ENCODE measurements at places on chromosomes 2 and 18.

DNA sequence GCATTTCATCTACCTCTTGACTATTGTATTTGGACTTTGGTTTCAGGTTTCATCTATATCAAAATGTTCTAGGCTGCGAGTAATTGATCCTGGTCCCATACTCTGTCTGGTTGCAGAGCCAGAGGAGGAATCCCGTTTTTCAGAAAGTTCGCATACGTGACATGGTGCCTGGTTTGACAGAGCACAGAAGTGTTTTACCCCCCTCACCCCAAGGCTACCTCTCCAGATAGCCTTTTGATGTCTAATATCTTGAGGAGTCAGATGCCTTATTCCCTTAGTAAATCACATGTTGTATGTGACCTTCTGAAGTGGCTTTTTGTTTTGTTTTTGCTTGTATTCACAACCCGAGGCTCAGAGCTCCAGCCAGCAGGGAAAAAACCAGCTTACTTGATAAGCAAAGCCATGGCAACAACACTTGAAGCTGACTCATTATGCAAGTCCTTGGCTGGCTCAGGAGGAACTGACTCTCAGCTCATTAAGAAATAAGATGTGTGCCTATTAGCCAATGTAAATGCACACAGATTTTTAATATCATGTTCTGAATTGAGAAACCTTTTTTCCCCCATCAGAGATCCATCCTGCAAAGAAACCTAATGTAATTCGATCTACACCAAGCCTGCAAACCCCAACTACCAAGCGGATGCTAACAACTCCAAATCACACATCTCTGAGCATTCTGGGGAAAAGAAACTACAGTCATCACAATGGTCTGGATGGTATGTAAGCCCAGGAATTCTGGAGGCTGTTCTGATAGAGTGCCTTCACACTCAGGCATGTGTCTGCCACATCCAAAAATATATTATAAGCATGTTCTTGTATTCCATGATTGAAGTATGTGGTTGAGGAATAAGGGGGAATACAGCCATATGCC lies 41.4 kb downstream of the OXER1 start:
- DNase-seq: no peak

GRCh38 chr2:226971084-226971483 lies 135.2 kb downstream of the RHBDD1 start:
- DNase-seq: no peak

DNA sequence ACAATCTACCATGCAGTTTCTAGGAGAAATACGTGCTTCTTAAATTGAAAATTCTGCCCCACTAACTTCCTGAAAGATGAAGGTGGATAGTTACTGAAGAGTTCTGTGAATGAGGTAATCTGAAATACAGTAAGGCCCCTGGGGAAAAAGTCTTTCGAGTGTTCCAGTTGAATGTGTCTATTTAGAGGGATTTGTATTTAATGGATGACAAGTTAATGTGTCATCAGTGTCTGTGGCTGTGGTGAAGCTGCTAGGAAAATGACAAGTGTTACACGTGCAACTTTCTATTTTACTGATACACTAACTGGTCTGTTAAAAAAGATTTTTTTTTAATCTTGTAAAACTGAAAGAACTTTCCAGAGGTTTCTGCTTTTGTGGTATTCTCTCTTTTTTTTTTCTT lies 384.6 kb downstream of the STK39 start:
- no peak for DNase-seq

GRCh38 chr2:107235491-107236254 lies 349.7 kb upstream of the ST6GAL2 start:
- DNase-seq: no peak

DNA sequence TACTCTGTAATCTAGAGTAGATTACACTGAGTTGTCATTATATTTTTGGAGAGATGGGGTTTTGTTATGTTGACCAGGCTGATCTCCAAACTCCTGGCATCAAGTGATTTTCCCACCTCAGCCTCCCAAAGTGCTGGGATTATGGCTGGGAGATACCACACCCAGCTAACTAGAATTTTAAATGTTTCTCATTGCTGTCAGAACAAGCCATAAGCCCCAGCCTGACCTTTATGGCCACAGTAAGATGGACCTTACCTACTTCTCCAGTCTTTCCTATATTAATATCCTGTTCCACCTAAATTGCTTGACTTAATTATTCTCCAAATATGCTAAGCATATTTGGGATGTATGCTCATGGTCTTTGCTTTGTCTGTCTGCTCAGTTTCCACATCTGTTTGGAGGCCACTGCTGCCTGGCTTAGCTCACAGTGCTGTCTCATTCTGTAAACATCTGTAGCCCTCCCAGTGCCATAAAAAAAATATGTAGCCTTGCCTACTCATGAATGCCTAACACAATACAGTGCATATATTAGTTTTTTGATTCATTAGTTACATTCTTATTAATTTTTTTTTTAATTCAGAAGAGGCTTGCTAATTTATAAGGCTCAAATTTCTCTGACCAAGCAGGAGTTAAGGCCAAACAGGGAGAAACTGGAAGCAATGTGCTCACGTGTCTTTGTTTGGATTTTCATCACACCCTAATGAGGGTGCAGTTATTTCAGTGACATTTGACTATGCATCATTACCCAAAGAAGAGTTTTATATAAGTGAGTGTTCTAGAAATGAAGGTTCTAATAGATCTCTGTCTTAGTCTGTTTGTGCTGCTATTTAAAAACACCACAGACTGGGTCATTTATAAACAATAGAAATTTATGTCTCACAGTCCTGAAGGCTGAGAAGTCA lies 45.3 kb upstream of the PSME4 start:
- no peak for DNase-seq

DNA sequence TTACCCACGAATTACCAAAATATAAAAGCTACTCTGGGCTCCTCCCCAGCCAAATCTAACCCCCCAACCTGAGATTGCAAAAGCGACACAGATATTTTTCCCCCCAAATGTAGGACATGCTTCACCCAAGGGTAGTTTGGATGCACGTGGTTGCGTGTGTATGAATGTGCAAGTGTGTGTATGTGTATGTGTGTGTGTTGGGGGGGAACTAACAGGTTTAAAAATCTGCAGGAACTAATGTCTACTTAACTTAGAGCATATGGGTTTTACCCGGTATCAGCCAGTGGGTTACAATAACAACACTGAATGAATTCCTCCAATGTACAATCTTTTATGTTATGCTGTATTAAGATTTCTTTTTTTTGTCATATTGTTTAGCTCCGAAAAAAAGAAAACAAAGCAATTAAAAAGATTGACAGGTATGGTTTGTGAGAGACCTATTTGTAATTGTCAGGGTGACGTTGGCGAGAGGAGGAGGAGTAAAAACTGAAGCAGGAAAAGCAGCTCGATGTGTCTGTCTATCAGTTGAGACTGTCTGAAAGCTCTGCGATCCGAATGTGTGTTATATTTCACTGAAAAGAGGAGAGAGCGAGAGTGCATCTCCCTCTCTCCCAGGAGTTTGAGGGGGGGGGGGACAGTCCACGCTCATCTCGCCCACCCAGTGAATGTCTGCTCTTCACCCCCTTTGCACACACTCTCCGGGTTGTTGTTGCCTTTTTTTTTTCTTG lies at the start of gene TSHZ1:
TSHZ1 (plus strand) TSS at position 524 of the 728 bp plus-strand sequence. CDS start 1,080 bp downstream, outside the sequence.
- no peak for DNase-seq

DNA sequence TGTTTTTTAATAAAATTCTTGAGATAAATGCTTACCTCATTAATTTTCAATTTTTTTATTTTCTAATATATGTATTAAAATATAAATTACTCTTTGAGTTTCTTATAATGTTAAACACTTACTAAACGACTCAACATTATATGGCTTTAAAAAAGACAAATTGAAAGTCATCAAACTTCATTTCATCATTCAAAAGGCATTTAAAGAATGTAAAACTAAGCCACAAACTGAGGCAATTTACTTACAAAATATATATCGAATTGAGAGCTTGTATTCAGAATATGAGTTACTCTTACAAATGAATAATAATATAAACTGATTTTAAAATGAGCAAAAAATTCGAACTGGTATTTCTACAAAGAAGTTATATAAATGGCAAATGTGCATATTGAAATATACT lies 1262.2 kb upstream of the PIK3C3 start:
- no peak for DNase-seq

DNA sequence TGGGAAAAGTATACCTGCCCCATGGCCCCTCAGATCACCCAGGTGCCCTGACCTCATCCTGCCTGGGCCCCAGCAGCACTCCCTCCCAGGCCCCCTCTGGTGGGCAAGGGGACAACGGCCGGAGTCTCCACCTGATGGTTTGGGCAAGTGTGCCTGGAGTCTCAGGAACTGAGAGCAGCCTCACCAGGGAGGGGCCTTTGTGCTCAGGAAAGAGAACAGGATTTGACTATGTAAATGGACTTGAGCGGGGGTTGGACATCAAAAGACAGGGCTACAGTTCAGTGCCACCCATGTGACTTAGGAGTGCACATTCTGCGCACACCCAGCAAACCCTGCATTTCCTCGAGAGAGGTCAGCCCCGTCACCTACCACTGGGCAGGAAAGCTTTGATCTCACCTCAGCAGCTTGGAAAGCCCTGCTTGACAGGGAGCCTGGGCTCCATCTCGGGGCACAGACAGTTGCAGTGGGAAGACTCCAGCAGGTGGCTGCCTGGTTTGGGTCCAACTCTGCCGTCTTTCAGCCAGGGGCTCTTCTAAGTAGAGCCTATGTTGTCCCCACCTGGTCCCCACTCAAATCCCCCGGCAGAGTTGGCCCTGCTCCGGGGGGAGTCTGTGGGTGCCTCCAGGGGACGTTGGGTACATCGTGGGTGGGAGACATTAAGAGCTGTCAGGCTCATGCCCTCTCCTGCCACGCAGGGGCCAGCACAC lies 3.3 kb downstream of the INPP5D start:
- no peak for DNase-seq

DNA sequence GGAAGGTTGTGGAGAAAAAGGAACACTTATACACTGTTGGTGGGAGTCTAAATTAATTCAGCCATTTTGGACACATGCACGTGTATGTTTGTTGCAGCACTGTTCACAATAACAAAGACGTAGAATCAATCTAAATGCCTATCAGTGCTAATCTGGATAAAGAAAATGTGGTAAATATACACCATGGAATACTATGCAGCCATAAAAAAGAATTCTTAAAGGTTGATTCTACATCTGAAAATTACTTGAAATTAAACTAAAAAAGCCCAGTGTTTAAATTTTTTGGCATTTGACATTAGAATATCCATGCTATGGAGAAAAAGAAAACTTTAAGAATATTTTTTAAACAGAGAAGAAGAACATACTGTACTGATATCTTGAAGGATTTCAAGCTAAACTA lies 84.0 kb downstream of the BMPR2 start:
- no peak for DNase-seq

DNA sequence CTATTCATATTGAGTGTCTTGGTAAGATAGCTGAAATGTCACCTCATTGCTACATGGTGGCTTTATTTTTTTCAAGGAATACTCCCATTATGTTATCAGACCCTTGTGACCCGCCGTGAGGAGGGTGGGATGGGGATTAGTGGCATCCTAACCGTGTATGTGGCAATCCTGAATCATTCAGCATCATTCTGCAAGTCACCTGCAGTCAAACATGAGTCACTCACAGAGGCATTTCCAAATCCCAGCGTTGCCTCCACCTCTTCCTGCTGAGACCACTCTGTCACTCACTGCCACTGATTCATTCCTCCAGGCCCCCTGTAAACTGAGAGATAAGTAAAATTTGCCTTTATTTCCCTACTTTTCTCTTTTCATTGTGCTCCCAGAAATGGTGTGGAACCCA lies 307.4 kb upstream of the KLHL29 start:
- DNase-seq: no peak

DNA sequence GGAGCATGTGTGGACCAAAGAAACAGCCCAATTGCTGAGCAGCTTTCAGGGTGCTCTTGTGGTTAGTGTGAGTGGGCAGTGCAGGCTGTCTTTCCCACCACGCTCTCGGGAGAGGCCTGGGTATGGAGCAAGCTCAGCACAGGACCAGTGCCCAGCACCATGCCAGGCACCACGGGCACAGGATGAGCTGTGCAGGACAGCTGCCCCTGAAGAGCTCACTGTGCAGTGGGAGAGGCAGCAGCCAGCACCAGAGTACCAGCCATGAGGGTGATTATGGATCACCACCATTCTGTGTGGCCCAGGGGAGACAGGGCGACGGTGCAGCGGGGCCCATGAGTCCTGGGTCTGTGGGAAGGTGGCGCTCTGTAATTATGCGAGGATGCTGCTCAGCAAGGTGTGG lies 29.7 kb upstream of the FAHD2A start:
- DNase-seq: no peak

DNA sequence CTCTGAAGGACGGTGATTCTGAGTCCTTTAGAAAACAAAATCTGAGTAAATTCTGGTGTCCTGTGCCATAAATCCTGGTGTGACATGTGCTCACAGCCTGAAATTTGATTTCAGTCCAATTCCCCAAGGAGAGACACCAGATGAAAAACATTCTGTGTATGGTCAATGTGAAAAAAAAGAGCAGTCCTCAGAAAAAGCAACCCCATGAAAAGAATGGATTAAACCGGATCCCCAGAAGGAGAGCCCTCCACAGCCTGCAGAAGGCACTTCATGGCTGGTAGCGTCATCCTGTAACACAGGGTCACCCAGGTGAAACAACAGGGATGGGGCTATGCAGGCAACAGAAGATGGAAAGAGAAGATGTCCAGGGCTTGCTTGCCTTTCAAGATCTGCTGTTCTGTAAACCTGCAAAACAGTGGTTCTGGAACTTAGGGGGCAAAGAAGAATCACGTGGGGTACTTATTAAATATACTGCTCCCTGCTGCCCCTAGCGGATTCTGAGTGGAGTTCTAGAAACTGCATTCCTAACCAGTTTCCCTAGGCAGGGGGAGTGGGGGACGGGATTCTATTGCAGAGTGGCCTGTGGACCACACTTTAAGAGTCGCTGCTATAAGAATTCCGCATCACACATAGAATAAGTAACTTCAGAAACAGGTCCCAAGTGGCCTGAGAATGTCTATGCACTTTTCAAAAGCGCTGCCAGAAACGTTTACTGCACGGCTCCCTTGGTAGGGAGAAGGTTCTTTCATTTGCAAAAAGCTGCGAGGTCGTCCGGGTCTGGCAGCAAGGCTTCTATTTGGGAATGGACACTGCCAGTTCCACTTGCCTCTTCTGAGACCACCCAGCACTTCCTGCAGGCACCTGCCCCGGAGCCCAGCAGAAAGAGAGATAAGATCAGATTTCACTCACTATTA lies 118.9 kb upstream of the ARL5A start:
- DNase-seq: no peak

GRCh38 chr2:113178891-113179290 lies 5.1 kb downstream of the PSD4 start:
- no peak for DNase-seq

GRCh38 chr18:22228976-22229375 lies 59.6 kb downstream of the GATA6 start:
- no peak for DNase-seq

- no peak for DNase-seq
Measured at GRCh38 chr2:226716126-226716525, 83.5 kb downstream of the IRS1 start.

Measured in GOT3 (cell line).